ENCODE measurements at places on chromosomes 4 and X.

DNA sequence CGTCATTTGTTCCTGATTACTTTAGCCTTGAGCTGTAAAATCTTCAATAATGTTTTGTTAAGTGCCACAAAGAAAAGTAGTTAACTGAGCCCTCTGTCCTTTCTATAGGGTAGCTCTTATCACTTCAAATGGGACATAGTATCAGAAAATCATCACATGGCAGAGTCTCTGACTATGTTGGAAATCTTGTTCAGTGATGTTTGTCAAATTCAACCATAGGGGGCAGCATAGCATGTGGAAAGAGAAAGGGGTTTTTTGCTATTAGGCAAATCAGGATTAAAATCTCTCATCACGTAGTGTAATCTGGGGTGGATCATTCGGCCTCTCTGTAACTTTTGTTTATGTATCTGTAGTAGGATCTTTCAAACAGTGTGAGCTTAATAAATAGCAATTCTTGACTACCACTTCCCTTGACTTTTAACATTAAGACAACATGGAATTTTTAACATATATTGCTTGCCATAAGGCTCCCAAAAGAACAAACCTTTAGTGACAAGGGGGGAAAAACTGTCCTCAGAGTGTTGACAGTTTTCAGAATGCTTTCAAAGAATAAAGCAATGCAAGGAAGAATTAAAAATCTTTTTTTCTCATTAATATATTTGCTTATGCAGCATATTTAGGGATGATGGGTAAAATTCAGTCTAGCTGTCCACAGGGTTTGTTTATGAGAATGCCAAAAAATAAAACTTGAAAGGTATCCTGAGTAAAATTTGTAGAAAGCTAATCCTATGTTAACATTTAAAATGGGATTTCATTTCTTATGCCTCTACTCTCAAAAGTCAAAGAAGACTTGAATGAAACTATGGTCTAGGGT lies 127.2 kb downstream of the FBXW7 start:
- DNase-seq: no peak

DNA sequence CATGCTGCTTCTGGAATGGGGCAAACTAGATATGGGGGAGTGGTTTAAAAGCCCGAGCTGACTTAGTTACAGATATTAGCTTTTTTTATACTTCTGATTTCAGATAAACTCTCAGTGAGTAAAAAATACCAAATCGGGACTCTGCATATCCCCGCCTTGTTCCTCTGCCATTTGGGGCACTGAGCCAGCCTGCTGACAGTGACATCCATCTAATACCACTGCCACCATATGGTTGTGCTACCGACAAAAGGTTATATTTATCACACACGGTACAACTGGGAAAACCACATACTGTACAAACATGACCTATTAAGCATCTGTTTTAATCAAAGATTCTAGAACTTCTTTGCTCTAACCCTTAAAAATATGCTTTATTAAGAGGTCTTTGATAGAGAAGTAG lies 78.7 kb downstream of the GALNT7 start:
- DNase-seq: peak; percentile 75

GRCh38 chr4:53688186-53688790 lies 97.0 kb upstream of the LNX1 start:
- no peak for DNase-seq

GRCh38 chr4:106530821-106531220 lies 162.2 kb upstream of the GIMD1 start:
- no peak for DNase-seq

- no peak for DNase-seq
Measured at GRCh38 chr4:140255467-140255866, 101.5 kb upstream of the MAML3 start.

DNA sequence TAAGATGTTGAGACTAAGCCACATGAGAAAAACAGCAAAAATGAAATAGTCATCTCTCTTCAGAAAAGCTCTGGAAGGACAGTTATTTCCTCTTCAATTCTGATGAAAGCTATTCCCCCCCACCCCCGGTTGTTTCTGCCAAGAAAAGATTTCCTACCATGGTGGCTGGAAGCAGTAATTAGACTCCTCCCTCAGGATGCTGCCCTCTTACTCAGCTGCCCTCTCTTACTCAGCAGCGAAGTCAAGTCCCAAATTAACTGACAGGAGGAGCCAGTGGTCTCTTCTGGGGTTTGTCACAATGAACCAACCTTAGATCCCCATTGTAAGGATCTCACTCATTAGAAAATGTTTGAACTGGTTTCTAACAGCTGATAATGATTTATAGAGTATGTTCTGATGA lies 38.0 kb downstream of the GPM6B start:
- no peak for DNase-seq

- DNase-seq: no peak
Measured at GRCh38 chr4:52795533-52795932, 44.3 kb upstream of the ERVMER34-1 start.

DNA sequence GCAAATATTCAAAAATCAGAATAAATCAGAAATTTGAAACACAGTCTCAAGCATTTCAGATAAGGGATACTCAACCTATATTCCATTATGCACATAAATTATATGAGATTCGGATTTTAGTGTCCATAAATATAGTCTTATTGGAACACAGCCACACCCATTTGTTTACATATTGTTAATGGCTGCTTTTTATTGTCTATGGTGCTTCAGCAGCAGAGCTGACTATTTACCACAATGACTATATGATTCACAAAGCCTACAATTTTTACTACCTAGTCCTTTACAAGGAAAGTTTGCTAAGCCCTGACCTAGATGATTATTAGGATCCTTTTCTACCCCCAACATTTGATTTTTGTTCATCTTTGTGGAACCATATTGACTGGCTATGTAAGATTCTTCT lies 63.9 kb downstream of the IL1RAPL1 start:
- DNase-seq: no peak

- DNase-seq: no peak
Measured at GRCh38 chrX:63754136-63754859, 30.7 kb downstream of the ARHGEF9 start.

GRCh38 chrX:133987188-133987587 lies 1.8 kb upstream of the GPC3 start:
- DNase-seq: no peak

DNA sequence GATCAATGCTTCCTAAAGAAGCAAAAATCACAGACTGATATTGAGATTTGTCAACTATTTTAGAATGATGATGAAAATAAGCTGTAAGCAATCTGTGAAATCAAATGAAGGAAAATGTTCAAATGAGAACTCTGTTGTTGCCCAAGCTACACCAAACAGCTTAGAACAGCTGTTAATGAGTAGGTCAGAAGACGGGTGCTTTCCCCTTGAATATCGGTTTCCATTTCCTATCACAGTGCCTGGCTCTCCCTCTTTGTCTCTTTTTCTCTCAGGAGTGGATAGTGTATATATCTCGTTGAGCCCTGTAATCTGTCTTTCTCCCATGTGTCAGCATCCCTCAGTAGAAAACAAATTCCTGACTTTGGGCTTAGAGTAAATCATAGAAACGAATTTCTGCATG lies 1592.9 kb upstream of the TENM3 start:
- no peak for DNase-seq

DNA sequence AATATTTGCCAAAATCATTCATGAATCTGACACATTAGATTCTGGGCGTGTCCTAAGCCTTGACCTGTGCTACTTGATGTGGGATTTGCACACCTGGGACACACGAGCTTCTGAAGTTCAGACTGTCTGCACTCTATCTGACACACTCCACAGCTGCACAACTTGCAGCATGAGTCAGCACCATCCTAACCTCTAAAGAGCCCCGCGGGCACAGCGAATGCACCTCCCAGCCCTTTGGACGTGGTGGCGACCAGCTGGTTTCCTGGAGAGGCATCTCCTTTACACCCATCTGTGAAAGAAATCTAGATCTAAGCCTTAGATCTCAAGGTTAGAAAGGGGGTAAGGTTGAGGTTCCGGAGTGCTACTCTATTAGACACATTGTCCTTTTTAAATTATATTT lies 69.2 kb downstream of the SORBS2 start:
- DNase-seq: no peak

Measured in cerebellum (tissue), 4 donors.